Muscle of back (tissue), 13 donors: ENCODE measurements at places on chromosomes 5 and 9.

DNA sequence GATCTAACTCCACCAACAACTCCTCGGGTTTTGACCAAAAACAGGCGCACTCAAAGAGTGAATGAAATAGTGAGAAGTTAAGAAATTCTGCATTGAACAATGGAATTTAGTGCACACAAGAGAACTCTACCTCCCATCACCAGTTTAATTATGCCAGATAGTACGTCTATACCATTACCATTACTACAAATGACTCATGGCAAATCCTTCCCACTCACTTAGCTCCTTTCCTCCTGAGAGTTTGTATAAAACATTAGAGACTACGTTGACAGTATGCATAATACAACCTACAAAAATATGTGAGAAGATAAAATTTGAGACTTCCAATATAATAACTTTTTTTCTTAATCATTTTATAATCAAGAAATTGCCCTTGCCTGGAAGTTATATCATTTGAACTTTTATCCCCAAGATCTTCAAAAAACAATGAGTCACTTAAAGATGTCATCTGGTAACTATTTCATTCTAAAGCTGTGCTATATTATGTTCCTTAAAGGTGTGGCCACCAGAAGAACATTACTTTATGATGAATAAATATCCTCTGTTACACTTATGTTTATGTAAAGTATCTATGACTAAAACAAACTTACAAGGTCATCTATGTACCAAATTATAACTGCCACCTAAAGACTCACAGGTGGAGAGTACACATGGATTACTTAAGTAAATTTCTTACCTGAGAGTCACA, 297.9 kb upstream of the PTGER4 start:
- no peak for DNase-seq

DNA sequence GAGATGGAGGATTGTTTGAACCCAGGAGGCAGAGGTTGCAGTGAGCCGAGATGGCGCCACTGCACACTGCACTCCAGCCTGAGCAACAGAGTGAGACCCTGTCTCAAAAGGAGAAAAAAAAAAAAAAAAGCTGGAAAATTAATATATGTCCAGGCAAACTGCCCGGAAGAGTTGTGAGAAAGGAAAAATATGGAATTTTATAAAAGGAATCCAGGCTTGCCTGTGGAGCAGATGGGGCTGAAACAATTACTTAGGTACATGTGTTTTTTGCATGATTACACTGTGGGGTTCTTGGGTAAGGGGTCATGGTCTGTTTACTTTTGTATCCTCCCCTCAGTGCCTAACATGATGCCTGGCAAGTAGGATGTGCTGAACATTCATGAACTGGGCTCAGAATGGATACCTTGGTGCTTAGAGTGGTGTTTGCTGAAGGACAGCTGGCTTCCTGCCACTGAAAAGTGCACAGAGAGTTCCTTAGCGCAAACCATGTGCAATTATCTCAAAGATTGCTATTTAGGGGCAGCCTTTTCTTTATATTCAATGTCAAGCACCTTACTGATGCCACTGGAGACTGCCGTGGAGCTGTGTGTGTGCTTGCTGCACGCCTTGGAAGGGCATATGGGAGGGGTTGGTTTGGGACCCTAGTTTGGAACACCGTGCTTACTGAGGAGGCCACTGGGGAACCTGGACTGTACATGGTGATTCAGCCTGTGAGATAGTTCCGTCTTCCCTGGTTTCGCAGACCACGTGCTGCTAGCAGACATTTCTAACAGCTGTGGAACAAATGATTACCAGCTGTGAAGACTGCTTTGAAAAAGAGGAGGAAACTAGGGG, 78.4 kb downstream of the MAP1B start:
- peak; percentile 81 for DNase-seq

GRCh38 chr9:34197756-34198711, 19.2 kb downstream of the UBAP1 start:
- DNase-seq, result no peak

DNA sequence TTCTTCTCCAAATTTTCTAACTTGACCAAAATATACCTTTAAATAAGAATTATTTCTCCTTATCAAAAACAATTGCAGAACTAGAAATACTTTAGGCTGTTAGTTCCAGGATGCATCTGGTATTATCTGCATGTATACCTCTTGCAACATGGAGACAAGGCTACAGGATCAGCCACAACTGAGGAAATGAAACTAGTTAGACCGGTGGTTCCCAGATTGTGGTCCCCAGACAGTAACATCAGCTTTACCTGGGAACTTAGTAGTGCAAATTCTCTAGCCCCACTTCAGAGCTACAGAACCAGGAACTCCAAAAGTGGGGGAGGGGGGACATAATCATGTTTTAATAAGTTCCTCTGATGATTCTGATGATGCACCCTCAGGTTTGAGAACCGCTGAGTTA, 61.6 kb upstream of the C9orf72 start:
- DNase-seq, result no peak

GRCh38 chr5:19880458-19880857, 107.5 kb downstream of the CDH18 start:
- no peak for DNase-seq

DNA sequence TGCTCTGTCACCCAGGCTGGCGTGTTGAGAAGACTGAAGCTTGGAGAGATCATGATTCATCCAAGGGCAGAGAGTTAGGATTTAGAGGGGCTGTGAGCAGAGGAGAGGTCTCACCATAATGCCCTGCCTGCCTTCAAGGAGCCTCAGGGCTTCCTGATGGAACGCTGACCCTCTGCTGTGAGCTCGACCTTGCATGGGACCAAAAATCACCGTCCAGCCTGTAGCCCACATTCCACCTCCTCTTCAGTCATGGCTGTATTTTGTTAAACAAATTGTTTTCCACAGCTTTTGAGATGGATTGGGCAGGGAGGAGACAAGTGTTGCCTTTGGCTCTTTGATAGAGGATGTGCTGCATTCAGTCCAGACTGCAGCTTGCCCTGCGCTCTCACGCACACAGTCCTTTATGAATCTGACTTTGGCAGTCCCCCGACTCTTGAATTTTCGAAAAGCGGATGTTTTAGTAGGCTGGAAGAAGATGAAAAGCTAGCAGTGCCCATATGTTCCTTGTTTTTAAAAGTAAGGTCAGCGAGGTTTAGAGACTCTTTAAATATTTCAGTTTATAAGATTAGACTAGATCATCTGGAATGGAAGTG, 79.5 kb downstream of the MVB12B start:
- no peak for DNase-seq

- peak; percentile 43 for DNase-seq
Observed at GRCh38 chr9:77839459-77840140, 191.5 kb upstream of the GNA14 start.

- no peak for DNase-seq
Observed at GRCh38 chr5:125376059-125376641, 629.7 kb upstream of the ZNF608 start.

DNA sequence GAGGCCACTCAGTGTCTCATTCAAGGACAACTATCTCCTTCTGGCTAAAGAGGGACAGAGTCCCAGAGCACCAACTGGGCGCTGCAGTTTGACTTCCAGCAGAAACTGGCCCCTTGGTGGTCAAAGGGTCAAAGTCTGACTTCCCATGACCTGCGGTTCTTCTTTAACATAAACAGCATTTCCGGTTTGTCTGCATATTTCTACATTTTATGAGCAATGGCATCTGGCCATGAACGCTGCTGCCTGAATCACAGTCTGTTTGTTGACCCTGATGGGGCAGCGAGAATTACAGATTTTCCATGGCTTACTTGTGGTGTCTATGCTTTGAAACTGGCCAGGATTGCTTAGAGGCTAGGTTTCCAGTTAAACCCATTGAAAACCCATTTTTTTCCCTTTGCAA, 1.3 kb downstream of the TNFSF15 start:
- DNase-seq, result no peak

DNA sequence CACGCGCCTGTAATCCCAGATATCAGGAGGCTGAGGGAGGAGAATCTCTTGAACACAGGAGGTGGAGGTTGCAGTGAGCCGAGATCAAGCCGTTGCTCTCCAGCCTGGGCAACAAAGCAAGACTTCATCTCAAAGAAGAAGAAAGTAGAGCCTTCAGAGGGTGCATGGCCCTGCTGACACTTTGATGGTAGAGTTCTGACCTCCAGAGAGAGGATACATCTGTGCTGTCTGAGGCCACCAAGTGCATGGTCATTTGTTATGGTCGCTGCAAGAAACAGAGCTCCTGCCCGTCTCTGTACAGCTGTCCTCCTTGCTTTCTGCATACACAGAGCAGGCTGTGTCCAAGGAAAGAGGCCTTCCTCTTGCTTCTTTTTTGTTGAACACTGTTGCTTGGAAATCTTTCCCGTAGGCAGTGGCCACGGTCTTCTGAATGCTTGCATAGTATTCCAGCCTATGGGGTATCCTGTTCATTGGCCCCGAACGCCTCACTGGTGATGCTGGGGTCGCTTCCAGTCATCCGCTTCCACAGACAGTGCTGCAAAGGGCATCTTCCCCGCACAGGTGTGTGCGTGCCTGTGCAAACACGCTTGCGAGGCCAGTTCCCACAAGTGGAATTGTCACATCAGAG, 36.8 kb upstream of the UNC5A start:
- DNase-seq, result no peak
